ENCODE measurements at places on chromosomes 6 and 20. TPM values are rescaled to one million over a fixed set of nuclear protein-coding genes. Genes with fewer than 3 reads are reported as not detected.

DNA sequence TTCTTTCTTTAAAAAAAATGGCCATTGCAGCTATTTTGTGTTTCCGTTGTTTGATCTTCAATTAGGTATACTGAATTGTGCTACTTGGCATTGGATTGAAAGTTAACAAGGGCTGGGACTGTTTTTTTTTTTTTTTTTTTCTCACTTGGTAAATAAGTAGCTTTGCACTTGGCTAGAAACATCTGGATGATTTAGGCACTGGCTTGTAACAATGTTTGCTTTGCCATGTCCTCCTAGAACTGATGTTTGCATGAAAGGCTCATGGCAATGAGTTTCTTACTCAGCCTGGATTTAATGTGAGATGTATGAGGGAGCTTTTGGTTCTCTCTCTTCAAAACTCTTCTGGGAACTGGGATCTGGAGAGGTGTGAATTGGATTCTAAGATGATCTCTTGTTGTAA lies 414.1 kb downstream of the CDH26 start:
- DNase-seq, result no peak

- DNase-seq, result no peak
Measured at GRCh38 chr20:45039475-45039820, 61.5 kb downstream of the KCNS1 start.

CST9 gene
- total RNA-seq, result not detected

FAM162B gene
- not detected for total RNA-seq

MYCT1 gene
- total RNA-seq, result not detected

DNAAF9 gene
- 2.3 TPM for total RNA-seq

DNA sequence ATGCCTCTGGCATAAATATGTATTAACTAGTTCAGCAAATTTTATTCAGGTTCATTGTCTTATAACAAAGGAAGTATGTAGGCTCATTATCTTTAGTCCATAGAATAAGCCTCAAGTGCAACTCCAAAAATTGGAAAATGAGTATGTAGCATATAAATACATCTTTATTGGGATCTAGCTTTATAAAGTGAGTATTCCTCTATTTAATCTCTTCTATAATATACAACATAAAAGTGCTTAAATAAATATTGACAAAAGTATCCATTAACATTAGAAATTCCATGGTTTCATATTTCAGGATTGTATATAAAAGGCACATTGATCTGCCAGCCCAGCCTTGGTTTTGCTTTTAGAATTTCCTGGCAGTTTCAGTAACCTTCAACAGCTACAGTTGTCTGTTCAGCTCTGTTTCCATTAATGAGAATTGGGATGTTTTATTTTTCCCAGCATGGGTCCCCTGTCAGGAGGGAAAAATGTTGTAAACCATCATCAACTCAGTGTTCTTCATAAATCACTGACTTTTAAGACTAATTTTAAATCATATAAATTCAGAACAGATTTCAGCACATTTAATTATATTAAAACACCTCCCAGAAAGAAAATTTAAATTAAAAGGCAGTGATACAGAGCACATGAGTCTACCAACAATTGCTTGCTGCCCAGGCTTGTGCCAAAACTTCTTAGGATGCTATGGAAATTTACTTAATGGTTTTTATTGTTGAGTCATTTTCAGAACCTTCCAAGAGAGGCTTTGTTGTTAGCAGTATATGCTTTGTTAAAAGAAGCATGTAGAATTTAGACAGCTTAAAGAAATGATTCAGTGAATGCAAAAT lies 119.7 kb downstream of the ADGRG6 start:
- DNase-seq, result no peak

DNA sequence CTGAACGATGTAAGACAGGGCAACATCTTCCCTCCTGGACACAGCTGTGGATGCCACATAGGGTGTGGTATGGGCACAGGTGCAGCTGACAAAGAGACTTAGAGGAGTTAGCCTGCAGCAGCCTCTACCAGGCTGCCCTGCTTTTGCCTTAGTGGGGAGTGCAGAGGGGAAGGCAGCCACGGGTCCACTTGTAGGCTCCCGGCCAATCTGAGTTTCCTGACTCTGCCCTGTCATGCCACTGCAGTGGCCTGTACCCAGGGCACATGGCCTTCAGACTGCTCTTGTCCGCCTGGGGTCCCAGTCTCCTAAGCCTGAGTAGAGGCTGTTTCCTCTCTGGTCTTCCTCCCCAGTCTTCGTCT lies 17.1 kb upstream of the CST9L start:
- no peak for DNase-seq

GRCh38 chr6:28425944-28426541 lies 17.2 kb downstream of the ZSCAN23 start:
- no peak for DNase-seq

Data from activated T-helper 2 cell treated with anti-CD3 and anti-CD28 coated beads, Interferon-gamma antibody, Interleukin-2, Interleukin-4, amounts not matched to agents 10 μg/mL and 5 μg/mL and 100 μg/mL, durations not matched to agents 14 hours and 24 hours and 36 hours (primary cell).